ENCODE measurements at places on chromosomes 3 and 15.
A peak's percentile ranks its signal among the peaks of the same experiment; 100 is the strongest.

- no peak for DNase-seq
Observed at GRCh38 chr3:331881-332280, 135.3 kb downstream of the CHL1 start.

DNA sequence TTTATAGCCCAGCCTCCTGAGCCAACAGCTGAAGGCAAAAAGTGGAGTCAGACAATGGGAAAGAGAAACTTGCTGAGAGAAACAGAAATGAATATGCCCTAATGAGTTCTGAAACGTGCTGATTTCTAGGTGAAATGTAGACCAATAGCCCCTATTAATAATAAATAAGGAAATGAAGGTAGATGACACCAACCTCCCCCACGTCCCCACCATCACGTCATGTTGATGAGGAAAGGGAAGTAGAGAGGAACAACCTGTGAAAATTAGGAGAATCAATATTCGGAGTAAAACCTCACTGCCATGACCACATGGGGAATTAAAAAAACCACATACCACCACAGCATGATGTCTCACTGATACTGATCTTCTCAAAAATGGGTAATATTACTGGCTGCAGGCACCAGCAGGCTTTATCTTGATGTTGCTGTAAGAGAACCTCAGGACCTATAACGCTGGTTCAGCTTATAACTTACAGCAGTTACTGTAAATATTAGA, 64.0 kb downstream of the KAT2B start:
- DNase-seq, result peak; percentile 37

DNA sequence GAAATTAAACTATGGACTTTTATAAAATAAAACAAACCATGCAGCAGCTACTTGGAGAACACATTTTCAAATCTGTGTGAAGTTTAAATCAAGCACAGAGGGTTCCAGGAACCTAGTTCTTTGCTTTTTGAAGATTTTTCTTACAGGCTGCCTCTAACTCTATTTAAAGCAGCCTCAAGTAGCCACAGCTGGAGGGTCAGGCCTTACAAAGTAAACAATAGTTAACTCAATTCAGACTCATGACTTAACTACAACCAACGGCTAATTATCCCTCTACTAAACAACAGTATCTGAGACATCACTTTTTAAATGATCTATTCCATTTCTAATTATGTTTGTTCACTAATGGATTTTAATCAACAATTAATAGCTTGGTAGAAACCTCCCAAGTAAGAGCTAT, 9.8 kb downstream of the LRIG1 start:
- no peak for DNase-seq

- DNase-seq, result no peak
Observed at GRCh38 chr3:179536256-179536655, 26.5 kb upstream of the ACTL6A start.

DNA sequence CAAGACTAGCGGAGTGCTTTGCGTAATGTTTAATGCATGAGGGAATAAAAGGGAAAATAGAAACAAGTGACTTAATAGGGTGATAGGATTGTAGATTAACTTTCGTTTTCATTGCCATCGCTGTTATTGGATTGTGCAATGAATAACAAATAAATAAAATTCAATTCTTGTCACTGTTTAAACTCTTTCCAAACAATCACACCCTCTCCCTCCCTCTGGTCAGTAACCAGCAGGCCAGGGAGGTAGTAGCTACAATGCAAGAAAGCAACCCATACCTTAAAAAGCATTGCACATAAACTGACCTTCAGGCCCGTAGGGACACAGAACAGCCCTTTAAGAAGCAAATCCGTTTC, 705 bp upstream of the TFRC start:
- DNase-seq, result no peak
